ENCODE measurements at places on chromosomes 6 and 20. TPM values are rescaled to one million over a fixed set of nuclear protein-coding genes. Genes with fewer than 3 reads are reported as not detected.

Gene ANGPT4
- total RNA-seq = not detected

Gene BPIFB4
- not detected for total RNA-seq

Gene SLC35F1
- total RNA-seq = not detected

Gene CRISP3
- total RNA-seq = not detected

Gene TMEM200A
- total RNA-seq = 0.69 TPM

Gene SPEF1
- total RNA-seq = not detected

Gene PRKN
- not detected for total RNA-seq

Gene ID4
- total RNA-seq = not detected

Gene SPACA1
- total RNA-seq = not detected

Gene NDRG3
- total RNA-seq = 21.9 TPM

Gene RPS6KA2
- total RNA-seq = 2.0 TPM

Gene CPNE5
- 0.61 TPM for total RNA-seq

Gene ANKEF1
- 0.32 TPM for total RNA-seq

Gene KLHDC3
- 76.6 TPM for total RNA-seq

Gene KIZ
- total RNA-seq = 9.3 TPM

Gene ZNF165
- 0.41 TPM for total RNA-seq

Gene OR2B6
- not detected for total RNA-seq

Gene APOBEC2
- not detected for total RNA-seq

Gene VAPB
- 39.7 TPM for total RNA-seq

Gene RBM24
- not detected for total RNA-seq

Gene TMC2
- total RNA-seq = not detected

Gene KCNS1
- total RNA-seq = 0.51 TPM

Gene CLVS2
- not detected for total RNA-seq

Gene ADA
- 45.1 TPM for total RNA-seq

Gene POFUT1
- total RNA-seq = 73.0 TPM

Gene FAXC
- total RNA-seq = not detected

Gene KCNK5
- 36.7 TPM for total RNA-seq

Gene LKAAEAR1
- total RNA-seq = 0.31 TPM

Measured in activated T-helper 1 cell treated with anti-CD3 and anti-CD28 coated beads, Interleukin-12 subunit alpha, Interleukin-12 subunit beta, Interleukin-2, Interleukin-4 antibody, amounts not matched to agents 30 ng/mL and 10 ng/mL and 1 ng/mL, durations not matched to agents 14 hours and 24 hours and 36 hours (primary cell).